ENCODE measurements at places on chromosomes 13 and 19.

GRCh38 chr13:51218626-51219025 is 3.6 kb upstream of the FAM124A start:
- no peak for DNase-seq

GRCh38 chr13:43195551-43195950 is 172.2 kb downstream of the DNAJC15 start:
- no peak for DNase-seq

DNA sequence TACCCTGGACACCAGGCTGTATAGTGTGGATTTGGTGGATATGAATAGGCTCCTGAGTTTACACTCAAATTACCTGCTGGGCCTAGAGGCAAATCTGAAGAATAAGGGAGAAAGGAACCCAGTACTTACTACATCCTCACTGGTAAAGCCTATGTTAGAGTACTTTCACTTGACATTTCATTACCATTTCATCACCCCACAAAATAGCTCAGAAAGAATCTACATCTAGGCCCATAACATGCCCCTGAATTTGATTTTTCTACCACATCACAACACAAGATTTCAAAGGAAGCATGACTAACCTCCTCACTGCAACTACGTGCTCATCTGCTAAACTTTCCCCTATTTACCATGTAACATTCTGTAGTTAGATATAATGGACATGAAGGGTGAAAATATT is 43.3 kb downstream of the VWA8 start:
- DNase-seq: no peak

DNA sequence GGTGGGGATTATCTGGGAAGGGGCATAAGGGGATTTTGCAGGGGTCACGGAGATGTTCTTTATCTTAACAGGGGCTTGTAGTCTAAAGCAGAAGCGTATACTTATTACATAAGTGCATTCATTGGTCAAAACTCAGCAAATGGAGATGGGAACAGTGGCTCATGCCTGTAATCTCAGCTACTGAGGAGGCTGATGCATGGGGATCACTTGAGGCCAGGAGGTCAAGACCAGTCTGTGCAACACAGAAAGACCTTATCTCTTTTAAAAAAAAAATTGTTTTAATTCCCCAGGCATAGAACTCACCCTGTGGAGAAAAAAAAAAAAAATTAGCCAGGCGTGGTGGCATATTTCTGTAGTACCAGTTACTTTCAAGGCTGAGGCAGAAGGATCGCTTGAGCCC is 18.9 kb downstream of the FAM187B start:
- DNase-seq: no peak

DNA sequence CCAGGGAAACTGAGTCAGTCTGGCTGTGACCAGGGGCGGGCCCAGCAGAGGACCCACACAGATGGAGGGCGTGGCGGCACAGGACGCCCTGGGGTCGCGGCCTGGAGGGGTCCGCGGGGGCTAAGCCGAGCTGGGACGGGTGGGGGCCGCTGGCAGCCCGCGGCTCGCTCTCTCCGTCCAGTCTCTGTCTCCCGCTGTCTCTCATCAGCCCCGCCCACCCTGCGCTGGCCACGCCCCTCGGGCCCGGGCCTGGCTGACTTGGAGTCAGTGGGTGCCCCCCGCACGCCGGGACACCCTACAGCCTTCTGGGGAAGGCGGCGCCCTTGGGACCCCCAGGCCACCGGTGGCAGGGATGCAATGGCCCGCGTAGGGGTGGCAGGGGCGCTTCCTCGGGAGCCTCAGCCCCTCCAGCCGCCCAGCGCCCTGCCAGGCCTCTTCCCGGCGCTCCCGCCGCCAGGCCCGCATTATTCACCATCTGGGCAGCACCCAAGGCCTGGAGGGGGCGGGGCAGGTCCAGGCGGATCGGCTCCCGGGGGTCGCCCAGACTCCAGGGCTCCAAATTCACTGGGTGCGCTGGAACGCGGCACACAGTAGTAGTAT is at the start of gene TBXA2R:
TSS of gene TBXA2R (minus strand) at position 186 of the 600 bp plus-strand sequence. CDS start 6,241 bp downstream, outside the sequence.
- DNase-seq: peak; percentile 36

All from Ammon's horn (tissue), 1 donor.